SHP77 treated with DMSO at 0.1 percent for 48 hours (cell line): ENCODE measurements at places on chromosomes 1 and 21.

DNA sequence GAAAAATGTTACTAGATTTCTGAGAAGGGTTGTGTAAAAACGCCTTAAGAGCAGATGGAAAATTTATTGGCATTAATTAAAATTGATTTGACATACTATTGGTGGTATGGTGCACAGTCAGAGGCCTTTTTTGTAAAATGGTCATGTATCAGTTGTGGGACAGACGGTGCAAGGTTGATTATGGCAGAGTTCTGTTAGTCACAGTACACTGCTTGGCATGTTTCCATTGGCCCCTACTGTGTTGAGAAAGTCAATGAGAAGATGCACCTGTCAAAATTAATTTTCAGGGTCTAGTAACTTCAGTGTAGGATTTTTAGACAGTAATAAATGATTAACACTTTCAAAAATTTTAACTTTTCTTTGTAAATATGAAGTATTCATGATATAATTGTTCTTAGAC, 4.4 kb downstream of the B3GALT2 start:
- no peak for DNase-seq

DNA sequence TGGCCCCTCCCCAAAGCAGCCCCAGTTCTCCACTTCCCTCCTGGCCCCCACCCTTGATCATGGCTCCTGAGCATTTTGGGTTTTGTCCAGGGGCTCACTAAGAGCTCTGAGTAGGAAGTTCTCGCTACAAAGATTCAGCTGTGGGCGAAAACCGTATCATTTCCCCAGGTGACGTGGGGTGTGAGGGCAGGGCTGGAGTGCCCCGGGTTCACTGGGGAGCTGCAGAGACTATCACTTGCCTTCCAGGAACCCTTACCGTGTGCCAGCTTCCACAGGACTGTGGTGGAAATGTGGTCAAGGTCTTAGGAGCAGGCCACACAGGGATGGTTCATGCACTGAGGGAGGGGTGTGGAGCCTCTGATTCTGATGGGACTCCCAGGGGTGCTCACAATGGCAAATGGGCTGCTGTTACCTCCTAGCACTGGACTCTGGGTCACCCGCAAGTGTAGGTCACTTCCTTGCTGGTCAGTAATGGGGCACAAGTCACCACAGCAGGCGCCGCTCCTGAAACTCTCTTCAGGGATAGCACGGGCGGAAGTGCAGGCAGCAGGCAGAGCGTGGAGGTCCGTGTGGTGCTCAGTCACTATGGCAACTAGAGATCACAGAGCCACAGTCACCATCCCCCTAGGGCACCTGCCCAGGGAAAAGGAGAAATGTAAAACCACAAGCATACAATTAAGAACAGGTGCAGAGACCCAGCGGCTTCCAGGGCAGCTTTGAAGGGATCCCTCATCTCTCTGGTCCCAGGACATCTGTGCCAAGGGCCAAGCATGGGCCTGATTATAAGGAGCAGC, 35.4 kb downstream of the RSPH1 start:
- DNase-seq, result peak; percentile 53

GRCh38 chr1:77175230-77175844, 43.9 kb downstream of the PIGK start:
- no peak for DNase-seq

- no peak for DNase-seq
Observed at GRCh38 chr1:21157054-21157453, 19.6 kb downstream of the EIF4G3 start.

DNA sequence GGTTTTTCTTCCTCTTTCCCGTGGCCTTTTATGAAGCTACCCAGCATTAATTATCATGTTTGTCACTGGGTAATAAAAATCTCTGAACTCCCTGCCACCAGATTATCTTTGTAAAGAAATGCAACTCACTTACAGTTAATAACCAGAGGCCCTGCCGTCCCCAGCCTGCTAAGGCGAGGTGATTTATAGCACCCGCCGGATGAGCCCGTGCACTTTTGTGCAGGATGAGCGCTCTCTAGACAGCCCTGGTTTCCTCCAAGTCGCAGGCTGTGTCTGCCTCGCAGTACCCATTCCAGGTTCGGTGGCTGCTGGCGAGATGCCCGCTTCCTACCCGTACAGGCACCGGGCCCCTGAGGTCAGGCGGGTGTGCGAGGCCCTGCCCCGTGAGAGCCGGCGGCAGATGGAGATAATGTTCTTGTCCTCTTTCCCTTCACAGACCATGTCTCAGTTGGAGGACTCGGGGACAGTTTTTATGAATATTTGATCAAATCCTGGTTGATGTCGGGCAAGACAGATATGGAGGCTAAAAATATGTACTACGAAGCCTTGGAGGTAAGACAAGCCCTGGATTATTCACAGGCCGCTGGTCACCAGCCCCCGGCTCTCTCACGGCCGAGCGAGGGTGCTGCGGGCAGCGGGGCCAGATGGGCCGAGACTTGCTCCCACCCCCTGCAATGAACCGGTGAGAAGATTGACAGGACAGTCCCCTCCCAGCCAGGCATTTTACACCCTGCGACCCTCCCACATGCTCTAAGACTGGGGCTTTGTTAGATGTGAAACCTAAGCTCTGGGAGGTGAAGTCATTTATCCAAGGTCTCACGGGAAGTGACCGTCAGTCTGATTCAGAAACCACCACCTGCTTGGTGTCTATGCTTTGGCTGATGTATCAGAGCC, 28.5 kb upstream of the SELENON start:
- peak; percentile 29 for DNase-seq

- no peak for DNase-seq
Observed at GRCh38 chr1:76068542-76068941, 6.0 kb upstream of the ST6GALNAC3 start.

DNA sequence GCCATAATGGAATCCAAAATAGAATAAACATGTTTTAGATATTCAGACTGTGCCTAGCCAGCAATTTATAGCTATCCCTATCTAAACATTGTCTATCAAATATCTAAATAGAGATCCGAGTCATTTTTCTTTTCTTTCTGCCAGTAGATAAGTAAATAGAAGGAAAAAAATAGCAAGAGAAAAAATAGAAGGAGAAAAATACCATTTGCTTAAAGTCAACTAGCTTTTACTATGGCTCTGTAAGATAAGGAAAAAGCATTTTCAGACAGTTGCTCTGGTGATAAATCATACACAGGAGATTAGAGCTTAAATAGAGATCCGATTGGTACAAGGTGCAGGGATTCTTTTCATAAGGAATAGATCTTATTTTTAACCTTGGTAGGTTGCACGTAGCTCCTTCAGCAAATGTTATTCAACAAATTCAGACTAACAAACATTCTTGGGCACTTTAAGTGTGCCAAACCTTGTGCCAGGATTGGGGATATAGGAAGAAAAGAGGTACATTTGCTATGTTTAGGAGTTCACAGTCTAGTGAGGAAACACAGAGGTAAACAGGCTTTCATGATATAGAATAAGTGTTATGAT, 70.1 kb upstream of the CCDC190 start:
- no peak for DNase-seq

DNA sequence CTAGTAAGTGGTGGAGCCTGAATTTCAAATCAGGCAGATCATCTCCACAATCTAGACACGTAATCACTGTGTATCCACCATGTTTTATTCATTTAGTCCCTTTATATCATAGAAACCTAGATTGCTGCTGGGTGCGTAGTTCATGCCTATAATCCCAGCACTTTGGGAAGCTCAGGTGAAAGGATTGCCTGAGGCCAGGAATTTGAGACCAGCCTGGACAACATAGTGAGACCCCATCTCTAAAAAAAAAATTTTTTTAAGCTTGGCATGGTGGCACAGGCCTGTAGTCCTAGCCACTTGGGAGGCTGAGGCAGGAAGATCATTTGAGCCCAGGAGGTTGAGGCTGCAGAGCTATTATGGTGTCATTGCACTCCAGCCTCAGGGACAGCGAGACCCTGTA, 10.1 kb downstream of the MED18 start:
- DNase-seq, result no peak

DNA sequence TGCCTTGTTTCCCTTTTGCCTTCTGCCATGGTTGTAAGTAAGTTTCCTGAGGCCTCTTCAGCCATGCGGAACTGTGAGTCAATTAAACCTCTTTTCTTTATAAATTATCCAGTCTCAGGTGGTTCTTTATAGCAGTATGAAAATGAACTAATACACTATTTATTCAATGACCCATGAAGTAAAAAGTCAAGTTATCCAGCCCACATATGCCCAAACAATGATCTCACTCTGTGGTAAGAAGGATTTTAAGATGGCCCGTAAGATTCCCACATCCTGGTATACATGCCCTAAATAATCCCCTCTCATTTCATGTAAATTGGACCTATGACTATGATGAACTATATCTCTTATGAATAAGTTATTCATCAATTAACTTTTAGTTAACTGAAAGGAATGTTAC, 1008.3 kb upstream of the B3GALT2 start:
- no peak for DNase-seq

DNA sequence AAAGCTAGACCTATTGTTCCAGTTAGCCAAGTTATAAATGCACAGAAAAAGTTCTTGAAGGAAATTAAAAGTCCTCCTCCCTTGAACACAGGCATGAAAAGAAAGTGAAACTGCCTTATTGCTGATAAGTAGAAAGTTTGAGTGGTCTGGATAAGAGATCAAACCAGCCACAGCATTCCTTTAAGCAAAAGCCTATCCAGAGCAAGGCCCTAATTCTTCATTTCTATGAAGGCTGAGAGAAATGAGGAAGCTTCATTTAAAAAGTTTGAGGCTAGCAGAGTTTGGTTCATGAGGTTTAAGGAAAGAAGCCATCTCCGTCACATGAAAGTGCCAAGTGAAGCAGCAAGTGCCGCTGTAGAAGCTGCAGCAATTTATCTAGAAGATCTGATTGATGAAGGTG, 2.7 kb upstream of the SSX2IP start:
- DNase-seq, result no peak

- no peak for DNase-seq
Observed at GRCh38 chr1:53197291-53198200, 922 bp downstream of the CPT2 start.

DNA sequence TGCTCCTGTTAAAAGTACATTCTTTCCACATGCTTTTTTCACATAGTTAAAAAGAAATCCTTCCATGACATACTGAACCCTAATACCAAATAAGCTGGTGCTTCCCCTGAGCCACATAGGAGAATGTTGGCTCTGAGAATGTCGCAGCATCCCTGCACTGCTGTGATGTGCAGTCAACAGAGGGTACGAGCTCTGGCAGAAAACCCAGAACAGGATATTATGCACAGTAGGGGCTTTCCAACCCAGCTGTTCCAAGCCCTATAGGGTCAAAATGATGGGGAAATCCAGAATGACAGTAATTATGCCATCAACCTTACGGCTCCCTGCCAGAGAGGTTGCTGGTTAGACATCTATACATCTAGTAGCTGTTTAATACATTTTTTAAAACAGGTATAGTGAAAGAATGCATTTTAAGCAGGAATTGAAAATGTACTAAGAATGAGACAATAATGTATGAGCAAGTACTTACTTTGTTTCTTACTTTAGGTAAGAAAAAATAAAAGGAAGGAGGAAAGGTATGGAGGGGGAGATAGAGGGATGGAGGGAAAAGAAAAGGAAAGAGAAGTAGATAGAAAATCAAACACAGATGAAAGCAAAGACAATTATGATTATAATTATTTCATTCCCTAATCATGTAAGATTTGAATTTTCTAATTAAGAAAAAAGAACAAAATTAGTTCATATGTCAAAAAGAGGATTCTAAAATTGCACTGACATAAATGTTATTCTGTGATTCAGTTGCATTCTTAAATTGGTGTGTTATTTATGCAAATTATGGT, 126.0 kb downstream of the NR5A2 start:
- DNase-seq, result no peak

DNA sequence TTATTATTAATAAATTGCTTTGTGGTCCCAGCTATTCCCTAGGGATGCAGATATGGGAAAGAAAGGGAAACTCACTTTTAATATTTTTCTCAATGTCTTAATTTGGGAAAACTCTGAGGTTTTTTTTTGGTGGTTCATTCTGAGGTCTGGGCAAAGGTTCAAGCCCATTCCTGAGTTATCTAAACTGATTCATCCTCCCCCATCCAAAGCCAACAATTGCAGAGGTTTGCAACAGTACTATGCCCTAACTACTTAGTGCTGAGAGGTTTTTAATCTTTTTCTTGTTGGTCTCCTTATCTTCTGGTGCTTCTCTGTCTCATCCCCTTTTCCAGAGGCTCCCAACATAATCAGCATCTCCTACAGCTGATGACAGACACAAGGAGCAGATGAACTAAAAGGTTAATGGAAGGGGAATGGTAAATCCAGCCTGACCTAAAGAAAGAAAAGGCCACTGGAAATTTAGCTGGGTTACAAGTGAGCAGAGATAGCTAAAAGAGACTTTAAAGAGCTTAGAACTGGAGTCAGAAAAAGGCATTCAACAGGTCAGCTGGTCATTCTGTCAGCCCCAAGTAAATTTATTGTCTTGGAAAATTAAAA, 390.4 kb downstream of the TGFB2 start:
- no peak for DNase-seq

GRCh38 chr1:64171797-64172281, 31.6 kb upstream of the UBE2U start:
- DNase-seq, result no peak

DNA sequence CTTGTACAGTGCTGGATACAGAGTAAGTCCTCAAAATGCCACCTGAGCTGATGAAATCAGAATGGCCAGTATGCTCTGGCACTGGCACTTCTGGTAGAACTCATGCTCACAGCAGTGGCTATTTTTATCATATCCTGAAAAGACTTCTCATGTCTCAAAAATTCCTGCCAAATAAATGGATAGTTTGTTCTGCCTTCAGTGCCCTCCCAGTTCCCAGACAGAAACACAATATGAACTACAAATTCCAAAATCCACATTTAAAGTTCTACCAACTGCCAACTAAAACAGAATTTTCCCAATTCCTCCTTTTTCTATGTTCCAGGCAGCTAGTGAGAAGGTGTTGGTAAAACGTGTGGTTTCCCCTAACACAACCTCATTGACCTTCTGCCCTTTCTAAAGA, 51.4 kb upstream of the RGS1 start:
- DNase-seq, result no peak

GRCh38 chr1:1759456-1760344, 18.6 kb downstream of the NADK start:
- DNase-seq, result no peak

DNA sequence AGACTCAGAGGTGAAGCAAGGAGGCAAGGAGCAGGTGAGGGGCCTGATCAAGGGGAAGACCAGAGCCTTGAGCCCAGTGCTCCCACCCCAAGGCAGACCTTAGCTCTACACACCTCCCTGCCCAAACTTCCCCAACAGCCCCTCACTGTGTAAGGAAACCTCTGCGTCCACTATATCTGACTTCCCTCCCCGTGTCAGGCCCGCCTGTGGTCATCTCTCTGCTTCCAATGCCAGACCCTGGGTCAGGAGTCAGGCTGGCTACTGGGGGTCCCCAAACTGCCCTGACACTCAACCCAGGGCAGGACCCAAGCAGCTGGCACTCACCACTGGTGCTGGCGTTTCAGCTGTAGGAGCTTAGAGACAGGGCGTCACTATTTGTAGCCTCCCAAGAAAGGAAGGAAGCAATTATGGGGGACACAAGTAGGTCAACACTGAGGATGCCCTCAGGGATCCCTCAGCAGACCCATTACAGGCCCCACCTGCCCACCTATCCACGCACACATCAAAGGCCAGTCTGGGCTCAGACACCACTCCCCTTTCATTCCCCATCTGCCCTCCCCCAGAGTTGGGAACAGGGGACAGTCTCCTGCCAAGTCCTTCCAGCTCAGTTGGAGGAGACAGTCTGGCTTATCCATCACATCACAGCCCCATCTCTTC, 811 bp upstream of the S100A3 start:
- DNase-seq, result no peak

- DNase-seq, result no peak
Observed at GRCh38 chr1:191971447-191971846, 186.8 kb upstream of the RGS18 start.

GRCh38 chr1:66773227-66773626, 21.0 kb downstream of the DYNLT5 start:
- no peak for DNase-seq

- no peak for DNase-seq
Observed at GRCh38 chr1:84282780-84283333, 18.7 kb upstream of the SAMD13 start.
